HL-60 (cell line): ENCODE measurements at places on chromosomes 2 and 18.

DNA sequence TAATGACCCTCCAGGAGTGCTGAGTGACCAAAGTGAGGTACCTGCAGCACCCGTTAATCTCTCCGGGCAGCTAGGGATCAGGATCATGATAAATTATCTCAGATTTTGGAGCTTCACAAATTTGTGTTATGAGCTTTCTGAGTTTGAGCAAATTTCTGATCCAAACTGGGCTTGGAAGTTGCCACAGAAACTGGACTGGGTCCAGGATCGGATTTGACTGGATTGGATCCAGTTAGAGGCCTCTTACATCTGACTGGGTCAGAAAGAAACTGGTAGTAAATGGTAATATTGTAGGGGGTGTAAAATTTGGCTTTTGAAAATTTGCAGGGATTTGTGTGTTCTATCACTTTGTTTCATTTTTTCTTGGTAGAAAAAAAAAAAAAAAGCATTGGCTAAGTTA lies 19.7 kb upstream of the CAPN13 start:
- no peak for DNase-seq

GRCh38 chr2:160371251-160372009 lies 122.2 kb downstream of the RBMS1 start:
- no peak for DNase-seq

- no peak for DNase-seq
These were observed 171.1 kb upstream of the CCDC150 start for GRCh38 chr2:196468394-196468793.

- no peak for DNase-seq
These were observed 238.3 kb downstream of the LOXHD1 start for GRCh38 chr18:46418663-46419260.

GRCh38 chr2:64937687-64938491 lies 51.3 kb upstream of the SLC1A4 start:
- DNase-seq: no peak

DNA sequence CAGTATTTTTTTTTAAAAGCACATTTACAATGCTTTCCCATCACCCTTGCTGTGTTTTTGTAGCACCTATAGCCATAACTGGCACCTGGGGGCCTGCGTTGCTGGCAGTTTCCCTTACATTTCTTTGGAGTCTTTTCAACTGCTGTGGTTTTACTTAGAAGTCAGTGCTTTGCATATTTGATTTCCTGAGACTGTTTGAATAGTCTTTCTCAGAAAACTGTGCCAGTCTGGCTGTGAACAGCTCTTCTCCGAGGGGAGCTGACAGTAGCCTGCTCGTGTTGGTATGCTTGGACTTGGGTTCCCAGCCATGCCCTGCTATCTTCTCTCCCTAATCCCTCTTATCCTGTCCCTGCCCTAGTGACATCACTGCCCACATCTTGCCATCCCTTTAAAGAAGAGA lies 81.5 kb downstream of the DPP4 start:
- no peak for DNase-seq

DNA sequence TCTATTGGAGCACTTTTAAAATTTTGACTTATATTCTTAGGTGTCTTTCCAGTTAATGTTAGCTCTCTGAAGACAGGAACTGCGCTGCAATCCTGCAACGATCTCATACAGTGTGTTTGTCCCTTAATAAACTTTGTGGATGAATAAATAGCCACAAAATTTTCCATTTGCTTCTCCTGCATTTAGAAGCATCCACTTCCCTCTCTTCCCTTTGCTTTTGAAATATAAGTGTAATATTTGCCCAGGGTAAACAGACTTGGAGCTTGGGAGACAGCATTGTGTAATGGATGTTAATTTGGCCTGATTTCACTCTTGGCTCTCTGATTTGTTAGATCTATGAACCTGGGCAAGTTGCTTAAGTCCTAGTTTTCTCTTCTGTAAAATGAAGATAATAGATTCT lies 58.2 kb upstream of the CD28 start:
- DNase-seq: no peak

DNA sequence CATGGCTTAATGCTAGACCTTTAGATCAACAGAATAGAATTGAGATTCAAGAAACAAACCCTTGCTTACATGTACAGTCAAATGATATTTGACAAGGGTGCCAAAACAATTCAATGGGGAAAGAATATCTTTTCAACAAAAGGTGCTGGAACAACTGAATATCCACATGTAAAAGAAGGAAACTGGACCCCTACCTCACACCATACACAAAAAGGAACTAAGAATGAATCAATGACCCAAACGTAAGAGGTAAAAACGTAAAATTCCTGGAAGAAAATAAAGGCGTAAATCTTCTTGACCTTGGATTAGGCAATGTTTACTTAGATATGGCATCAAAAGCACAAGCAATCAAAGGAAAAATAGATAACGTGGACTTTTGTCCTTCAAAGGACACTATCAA lies 43.1 kb downstream of the BAZ2B start:
- no peak for DNase-seq

DNA sequence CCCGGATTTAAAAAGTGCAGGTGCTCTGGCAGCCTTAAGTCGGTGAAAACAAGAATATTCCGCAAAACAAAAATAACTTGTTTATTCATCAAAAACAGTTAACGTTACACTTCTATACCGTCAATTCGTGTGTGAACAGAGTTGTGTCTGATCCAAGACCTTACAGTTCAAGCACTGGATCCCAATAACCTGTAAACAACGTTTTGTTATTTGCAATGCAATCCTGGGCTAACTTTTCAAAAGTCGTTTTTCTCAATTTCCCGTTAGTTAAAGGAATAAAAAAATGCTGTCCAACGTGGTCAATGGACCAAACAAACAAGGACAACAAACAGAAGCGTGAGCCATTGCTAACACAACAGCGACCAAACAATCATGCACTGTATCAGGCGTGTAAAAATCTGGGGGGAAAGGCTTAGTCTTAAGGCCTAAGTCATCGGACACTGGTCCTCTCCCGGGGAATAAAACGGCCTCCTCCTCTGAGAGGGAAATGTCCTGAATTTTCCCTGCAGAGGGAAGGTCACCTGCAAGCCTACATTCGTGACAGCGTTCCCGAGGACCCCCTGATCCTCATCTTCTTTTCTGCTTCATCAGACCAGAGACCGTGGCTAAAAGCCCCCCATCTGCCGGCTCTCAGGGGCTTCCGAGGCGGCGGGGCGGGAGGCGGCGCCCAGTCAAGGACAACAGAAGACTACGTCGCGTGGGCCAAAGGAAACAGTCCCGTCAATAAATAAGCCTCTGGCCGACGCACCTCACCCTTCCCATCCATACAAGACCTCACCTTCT lies 490 bp downstream of the NDUFS1 start:
- no peak for DNase-seq

- DNase-seq: no peak
These were observed 6.1 kb upstream of the ATG16L1 start for GRCh38 chr2:233245406-233245805.

GRCh38 chr2:71478806-71479205 lies 25.4 kb downstream of the DYSF start:
- no peak for DNase-seq

DNA sequence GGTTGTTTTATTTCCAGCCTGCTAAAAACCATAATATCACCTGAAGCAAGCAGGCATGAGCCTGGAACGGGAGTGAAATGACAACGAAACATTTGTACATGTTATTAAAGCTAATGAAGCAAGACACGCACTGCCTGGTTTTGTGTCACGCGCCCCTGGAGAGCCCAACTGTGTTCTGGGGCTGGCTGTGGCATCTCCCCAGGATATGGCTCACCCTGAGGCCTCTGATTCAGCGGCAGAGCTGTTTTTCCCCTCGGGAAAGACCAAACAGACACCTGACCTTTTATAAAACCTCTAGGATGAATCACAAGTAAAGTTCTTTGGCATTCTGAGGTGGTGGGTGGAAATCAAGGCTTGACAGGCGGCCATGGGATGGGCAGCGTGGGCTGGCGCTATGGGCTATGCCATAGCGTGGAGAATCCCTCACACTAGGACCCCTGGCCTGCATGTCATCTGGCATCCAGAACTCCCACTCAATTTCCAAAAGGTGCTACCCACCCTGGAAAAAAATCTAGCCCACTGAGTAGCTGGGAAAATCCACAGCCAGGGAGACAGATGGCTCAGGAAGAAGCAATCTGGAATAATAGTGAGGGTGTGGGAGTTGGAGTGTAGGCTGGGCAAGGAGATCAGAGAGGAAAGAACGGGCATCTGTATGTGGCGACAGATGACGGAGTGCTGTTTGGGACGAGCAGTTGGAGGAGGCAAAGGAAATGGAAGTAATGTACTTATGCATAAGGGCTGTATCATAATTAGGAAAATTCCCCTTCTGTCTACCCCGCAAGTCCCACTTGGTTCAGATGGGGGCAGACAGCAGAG lies 262.0 kb downstream of the AFF3 start:
- no peak for DNase-seq

GRCh38 chr18:58902961-58903360 lies 38.3 kb downstream of the ZNF532 start:
- DNase-seq: peak; percentile 7

DNA sequence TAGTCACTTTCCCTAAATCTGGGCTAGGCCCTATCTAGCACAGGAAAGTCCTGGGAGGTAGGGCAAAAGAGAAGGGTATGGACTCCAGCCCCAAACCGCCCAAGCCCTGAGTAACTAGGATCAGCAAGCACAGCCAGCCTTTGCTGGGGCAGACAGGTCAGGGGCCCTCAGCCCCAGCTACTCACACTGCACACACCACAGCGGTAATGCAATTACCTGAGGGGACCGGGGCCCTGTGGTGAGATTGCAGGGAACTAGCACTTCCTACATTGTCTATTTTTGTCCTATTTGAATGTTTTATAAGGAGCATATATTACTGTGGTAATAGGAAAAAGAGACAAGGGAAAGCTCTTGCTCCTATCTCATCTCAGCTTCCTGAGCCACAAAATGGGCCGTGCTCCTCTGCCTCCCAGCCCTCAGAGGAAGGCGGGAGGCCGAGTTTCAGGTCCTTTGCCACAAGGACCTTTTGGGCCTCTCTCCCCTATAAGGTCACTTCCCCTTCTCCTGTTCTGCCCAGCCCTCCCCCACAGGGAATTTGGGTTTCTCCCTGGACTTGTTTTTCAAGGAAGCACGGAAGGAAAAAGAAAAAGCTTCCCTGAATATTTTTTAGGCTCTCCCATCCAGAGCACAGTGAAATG lies 20.5 kb downstream of the RAB11FIP5 start:
- no peak for DNase-seq

GRCh38 chr2:96623116-96623515 lies 15.0 kb downstream of the KANSL3 start:
- DNase-seq: no peak

GRCh38 chr18:21146016-21146415 lies 34.4 kb upstream of the ROCK1 start:
- DNase-seq: no peak

DNA sequence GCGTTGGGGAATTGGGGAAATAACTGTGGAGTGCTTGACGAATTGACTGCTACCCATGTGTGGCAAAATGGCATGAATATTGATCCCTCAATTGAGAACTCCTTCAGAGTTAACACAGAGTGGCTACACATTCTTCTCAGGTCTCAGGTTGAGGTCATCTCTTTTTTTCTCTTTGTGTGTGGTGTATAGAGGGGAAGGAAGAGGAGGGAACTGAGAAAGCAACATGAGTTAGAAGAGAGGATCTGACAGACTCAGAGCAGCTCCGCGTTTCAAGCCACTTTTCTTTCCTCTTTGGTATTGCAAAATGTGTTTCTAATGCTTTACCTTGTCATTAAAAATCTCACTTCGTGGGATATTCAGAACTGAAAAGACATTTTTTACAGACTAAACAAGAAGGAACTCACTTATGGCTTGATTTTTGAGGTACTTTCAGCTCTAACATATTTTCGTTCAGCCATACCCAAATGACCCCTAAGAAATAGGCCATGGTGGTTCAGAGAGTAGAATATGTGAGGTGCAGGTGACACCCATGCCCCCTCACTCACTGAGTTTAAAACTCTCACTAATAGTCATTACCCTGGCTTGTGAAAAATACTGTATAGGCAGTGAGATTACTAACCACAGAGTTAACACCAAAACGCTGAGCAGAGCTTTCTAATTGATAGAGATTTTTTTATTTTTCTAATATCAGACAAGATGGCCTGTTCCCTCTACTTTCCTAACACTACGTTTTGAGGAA lies 22.5 kb downstream of the STAT4 start:
- no peak for DNase-seq

GRCh38 chr2:105224444-105224843 lies 17.1 kb upstream of the GPR45 start:
- DNase-seq: no peak

- DNase-seq: no peak
These were observed 2.1 kb downstream of the AAK1 start for GRCh38 chr2:69641471-69641870.

DNA sequence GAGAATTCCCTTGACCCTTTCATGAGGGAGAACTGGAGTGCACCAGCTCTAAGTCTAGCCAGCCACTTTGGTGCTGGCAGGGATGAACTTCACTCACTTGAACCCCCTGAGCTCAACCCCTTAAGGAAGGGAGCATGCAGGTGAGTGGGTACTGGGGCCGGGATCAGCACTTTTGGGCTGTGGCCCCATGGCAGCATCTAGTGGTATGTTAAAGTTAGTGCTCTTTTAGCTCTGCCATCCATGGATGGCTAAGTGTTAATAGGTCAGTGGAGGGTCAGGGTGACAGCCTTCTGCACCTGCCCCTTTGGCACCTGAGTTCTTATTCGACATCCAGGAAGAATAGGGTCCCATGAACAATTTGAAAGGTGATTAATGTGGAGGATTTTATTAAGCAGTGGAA lies 689.0 kb upstream of the FSHR start:
- no peak for DNase-seq

DNA sequence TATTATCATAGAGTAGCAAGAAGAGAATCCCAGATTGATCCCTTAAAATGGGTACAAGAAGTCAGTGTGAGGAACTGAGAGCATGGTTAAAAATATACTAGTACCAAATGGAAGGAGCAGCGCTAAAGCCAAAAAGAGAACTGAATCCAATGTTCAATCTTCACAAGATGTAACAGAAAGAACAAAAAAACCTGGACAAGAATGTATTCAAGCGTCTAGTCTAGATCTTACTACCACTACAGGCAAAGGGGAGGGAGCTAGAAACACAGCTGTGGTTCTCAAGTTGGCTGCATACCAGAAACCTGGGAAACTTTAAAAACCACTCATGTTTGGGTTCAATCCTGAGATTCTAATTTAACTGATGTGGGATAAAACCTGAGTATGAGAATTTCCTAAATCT lies 57.5 kb downstream of the PIAS2 start:
- DNase-seq: no peak

GRCh38 chr2:228767196-228767595 lies 503.9 kb downstream of the PID1 start:
- DNase-seq: no peak
